ENCODE measurements at places on chromosomes 7 and 10. TPM values are rescaled to one million over a fixed set of nuclear protein-coding genes. Genes with fewer than 3 reads are reported as not detected.

DNA sequence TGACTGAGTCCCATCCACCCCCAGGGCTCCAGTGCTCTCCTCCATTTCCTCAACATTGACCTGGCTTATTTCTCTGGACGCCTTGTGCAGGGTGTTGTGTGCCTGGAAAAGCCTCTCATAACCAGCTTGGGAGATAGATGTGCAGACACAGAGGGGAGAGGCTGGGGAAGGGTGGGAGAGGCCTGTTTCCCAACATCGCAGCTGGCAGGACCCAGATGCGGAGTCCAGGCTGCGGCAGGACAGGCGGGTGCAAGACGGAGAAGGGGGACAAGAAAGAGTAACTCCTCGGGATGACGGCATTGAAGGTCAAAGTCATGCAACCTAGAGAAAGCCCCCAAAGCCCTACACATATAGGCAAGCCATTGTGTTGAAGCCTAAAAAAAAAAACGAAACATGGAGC lies 54.1 kb upstream of the ANTXRL start:
- no peaks in the 10 kb centered on the region for H3K27me3 ChIP-seq
- H3K27ac ChIP-seq = no peak overlapping the region
- H3K36me3 ChIP-seq = peaks cover 17% of the 10 kb centered on the region
- no peaks in the 10 kb centered on the region for H3K4me1 ChIP-seq

- H3K4me1 ChIP-seq = peaks cover 93% of the 10 kb centered on the region
- no peaks in the 10 kb centered on the region for H3K27me3 ChIP-seq
- H3K36me3 ChIP-seq = peaks cover 17% of the 10 kb centered on the region
Observed at GRCh38 chr10:32332299-32332750, 14.6 kb downstream of the EPC1 start.

GRCh38 chr10:34102237-34102673 lies 712.8 kb downstream of the PARD3 start:
- DNase-seq = no peak
- no peaks in the 10 kb centered on the region for H3K36me3 ChIP-seq
- H3K27ac ChIP-seq = no peak overlapping the region
- H3K27me3 ChIP-seq = peaks cover 2% of the 10 kb centered on the region
- H3K4me3 ChIP-seq = no peak overlapping the region
- no peaks in the 10 kb centered on the region for H3K4me1 ChIP-seq

DNA sequence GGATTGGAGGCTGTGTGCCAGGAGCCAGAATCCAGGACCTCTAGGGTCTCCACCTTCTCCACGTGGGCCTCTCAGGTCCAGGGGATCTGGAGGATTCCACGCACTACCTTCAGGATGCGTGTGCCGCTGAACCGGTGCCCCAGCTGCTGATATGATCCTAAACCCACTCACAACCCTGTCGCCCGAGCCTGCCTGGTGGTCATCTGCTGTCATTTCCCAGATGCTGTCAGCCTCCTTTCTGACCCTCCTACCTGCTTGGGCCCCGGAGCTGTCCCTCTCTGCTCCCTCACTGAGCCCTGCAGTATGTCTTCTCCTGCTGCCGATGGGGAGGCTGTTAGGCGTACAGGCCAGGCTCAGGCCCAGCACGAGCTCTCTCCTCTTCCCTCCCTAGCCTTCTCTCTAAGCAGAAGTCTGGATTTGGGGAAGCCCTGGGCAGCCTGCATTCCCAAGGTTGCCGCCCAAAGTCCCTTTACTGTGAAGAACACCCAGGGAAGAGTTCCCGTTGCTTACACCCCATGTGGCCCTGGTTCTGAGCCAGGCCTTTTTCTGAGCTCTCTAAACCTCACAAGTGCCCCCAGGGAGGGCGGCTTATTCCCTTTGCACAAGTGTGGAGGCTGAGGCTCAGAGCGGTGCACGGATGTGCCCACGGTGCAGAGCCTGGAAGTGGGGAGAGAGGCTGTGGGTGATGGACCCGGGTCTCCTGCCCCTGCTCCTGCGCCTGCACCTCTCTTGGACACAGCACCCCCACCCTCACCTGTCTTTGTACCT lies 30.8 kb upstream of the ZNF488 start:
- no peaks in the 10 kb centered on the region for H3K36me3 ChIP-seq
- no peaks in the 10 kb centered on the region for H3K27me3 ChIP-seq
- H3K4me3 ChIP-seq = no peak overlapping the region

DNA sequence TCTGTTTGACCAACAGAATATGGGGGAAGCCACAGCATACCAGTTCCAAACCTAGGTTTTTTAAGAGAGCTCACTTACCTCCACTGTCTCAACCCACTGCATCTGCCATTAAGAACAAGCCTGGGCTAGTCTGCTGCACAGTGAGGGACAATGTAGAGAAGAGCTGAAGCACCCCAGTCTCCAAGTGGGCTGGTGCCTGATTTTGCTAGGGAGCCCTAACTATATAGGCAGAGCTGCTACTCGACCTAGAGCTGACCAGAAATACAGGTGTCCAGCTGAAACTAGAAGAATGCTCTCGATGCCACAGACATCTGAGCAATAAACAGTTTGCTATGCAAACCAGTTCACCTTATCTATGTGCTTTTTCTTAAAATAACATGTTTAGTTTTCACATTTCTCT lies 106.9 kb upstream of the BET1 start:
- H3K36me3 ChIP-seq = no peaks in the 10 kb centered on the region
- H3K27ac ChIP-seq = no peak overlapping the region
- no peaks in the 10 kb centered on the region for H3K4me1 ChIP-seq
- H3K4me3 ChIP-seq = no peak overlapping the region
- no peak for DNase-seq
- H3K27me3 ChIP-seq = peaks cover 3% of the 10 kb centered on the region

EN2 gene
- total RNA-seq = not detected

FAM131B gene
- total RNA-seq = 0.54 TPM

SLC26A4 gene
- total RNA-seq = 7.2 TPM
